ENCODE measurements at places on chromosomes 7 and 10.

GRCh38 chr7:118045629-118046028, 138.3 kb upstream of the LSM8 start:
- DNase-seq, result no peak

GRCh38 chr10:69415951-69416350, 767 bp downstream of the TACR2 start:
- DNase-seq, result no peak

- no peak for DNase-seq
Observed at GRCh38 chr10:119221666-119222065, 14.3 kb downstream of the GRK5 start.

DNA sequence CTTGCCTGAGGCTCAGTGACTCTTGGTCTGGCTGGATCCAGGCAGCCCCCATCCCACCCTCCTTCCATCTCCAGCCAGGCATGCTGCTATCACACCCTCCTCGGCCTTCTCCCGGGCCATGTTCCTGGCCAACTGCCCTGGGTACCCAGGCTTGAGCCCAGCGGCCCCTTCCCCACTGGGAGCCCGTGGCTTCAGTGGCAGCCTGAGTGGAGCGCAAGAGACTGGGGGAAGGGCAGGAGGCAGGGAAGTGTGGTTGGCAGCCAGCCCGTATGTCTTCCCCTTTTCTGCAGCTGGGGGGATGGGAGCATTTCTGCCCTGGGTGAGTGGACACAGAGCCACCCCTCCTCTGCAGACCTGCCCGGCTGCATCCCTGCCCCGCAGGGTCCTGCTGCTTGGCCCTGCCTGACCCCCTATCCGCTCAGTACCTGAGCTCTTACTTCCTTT, 148.5 kb downstream of the ARHGAP22 start:
- no peak for DNase-seq

- no peak for DNase-seq
Observed at GRCh38 chr7:43006008-43006407, 73.8 kb downstream of the MRPL32 start.

GRCh38 chr7:75687246-75688088, 51.3 kb downstream of the HIP1 start:
- DNase-seq, result no peak

DNA sequence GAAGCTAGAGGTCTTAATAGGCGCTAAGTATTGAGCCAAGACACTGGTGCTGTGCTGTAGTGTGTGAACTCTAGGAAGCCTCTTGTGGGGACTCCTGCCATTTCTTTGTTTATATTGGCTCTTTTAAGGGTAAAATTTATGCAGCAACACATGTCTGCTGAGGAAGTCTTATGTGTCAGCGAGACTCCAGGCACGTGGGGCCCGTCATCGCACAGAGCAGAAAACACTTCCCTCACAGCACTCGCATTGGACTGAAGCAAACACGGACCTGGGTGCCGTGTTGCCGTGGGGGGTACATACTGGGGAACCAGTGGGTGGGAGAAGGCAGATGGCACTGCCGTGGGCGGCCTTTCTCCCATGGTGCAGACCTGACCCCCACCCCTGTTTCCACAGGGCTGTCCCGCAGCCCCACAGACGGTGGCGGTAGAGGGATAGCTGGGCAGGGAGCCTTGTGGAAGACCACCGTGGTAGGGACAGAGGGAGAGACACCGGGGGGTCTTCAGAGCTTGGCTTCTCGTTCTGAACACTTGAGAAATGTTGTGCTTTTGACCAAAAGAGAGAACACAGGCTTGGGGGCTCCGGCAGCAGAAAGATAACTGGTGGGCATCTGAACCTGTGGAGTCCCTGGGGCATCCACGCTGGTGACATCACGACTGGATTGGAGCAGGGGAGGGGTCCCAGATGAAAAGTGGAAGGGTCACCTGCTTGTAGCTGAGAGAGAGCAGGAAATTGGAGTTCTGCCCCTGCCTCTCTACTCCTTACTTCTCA, 284.7 kb upstream of the SHH start:
- DNase-seq, result no peak

DNA sequence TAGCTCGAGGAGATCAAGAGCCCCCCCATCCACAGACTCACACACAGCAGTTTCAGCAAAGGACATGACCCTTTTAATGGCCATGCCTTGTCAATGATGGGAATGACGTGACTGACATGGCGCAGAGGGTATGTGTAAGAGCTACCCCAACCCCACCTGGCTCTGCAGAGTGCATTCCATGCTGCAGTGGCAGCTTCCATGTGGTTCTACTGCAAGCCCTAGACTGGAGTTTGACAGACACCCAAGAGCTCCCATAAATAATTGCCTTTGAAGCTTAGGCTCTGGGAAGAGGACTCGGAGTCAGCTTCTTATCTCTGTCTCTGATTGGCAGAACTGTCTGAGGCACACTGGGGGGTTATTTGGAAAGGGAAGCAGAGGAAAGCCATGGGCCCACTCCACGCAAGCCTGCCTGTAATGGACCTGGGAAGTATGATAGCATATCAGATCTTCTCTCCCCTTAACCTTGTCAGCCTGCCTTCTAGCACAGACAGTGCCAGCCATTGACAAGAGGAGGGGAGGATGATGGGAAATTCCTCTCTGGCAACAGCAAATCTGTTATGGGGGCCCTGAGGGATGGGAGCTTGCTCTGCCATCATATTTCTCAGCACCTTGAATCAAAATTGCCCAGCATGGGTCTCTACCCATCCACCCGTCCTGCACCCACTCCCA, 478.5 kb upstream of the PODXL start:
- no peak for DNase-seq

- no peak for DNase-seq
Observed at GRCh38 chr10:63703740-63704345, 182.6 kb downstream of the REEP3 start.

DNA sequence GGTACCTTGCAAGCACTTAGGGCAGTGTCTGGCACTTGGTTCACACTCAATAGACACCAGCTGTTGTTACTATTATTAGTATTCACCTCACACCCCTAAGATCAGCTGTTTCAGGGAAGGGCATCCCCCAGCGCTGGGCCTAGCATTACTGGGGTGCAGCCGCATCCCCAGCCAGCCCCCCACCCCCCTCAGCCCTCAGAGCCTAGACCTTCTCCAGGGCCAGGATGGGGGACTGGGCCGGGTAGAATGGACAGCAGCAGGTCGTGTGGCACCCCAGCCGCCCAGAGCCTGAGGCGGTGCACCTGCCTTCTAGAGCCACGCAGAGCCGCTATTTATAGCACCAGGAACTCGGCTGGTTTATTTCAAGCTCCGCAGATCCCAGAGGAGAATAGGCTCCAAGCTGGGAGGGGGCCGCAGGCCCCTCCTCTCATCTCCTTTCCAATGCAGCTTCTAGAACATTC, 60.5 kb downstream of the GTF2IRD1 start:
- DNase-seq, result no peak

GRCh38 chr10:122349758-122350369, 24.6 kb upstream of the PLEKHA1 start:
- no peak for DNase-seq

GRCh38 chr7:32379510-32380112, 110.6 kb downstream of the LSM5 start:
- DNase-seq, result no peak

- no peak for DNase-seq
Observed at GRCh38 chr10:104122225-104123107, 495 bp downstream of the SFR1 start.

GRCh38 chr7:151724920-151725584, 151.9 kb downstream of the PRKAG2 start:
- DNase-seq, result no peak

- DNase-seq, result no peak
Observed at GRCh38 chr10:49611816-49612512, 1.9 kb downstream of the SLC18A3 start.

DNA sequence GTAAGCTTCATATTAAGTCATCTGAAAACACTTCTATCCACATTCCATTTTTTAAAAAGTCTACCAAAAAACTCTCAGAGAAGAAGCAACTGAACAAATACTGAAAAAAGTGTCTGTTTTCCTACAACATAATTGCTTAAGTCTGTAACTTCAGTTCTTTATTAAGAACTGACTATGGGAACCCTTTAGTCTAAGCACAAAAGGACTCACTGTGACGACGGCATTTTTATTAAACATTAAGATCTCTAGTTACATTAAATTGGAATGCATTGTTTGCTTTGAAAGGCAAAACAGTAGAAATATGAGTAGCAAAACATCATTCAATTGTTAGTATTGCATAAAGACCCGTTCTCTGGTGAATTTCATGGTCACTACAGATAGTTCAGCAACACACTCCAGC, 5.8 kb upstream of the FAM3C start:
- no peak for DNase-seq

DNA sequence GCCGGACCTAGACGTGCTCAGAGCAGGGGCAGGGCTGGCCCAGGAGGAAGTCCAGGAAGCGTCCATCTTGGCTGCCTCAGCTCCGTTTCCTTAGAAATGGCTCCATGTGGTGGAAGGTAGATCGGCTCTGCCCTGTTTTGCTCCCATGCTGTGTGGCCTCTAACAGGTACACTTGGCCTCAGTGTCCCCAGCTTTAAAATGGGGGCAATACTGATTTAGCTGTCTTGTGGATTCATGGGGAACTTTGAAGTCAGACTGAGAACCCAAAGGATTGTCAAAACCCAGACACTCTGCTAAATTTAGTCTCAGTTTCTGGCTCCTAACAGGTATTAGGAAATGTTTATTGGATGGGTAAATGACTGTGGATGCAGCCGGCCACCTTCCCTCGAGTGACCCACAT, 15.9 kb downstream of the MTURN start:
- DNase-seq, result no peak

GRCh38 chr10:129784891-129785290, 179.2 kb downstream of the EBF3 start:
- no peak for DNase-seq

- no peak for DNase-seq
Observed at GRCh38 chr10:110822035-110822711, 49.6 kb upstream of the PDCD4 start.

DNA sequence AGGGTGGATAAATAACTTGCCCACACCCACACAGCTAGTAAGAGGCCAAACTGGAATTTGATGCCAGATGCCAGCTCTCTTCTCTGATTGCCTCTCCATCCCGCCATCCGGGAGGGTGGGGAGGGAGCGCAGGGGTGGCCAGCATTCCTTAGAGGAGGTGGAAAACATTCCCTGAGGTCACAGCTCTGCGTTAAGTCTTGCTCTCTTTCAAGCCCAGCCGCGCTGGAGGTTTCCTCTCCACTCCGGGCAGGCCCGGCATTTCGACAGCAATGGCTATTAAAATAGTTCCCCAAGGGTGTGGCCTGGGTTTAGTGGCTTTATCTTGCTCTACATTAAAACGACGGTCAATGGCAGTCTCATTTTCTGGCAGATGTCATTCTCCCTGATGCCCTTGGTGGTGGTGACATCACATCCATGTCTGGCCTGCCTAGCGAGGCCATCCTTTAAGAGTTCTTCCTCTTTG, 16.1 kb upstream of the C10orf71 start:
- no peak for DNase-seq

DNA sequence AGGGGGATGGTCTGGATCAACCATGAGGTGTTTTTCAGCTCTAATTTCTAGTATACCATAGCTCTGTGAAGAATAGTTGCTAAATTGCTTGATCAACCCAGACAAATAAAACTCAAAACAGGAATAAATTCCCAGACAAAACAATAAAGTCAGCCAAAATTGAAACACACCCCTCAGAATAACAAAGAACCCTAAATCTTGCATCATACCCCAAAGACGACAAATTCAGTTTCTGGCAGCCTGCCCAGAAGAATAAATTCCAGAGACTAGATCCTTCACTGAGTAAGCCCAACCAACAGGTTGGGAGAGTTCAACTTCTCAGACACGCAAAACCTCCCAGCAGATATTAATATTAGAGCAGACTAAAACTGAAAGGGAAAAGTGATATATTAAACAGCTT, 11.2 kb upstream of the SEM1 start:
- no peak for DNase-seq

GRCh38 chr7:155452505-155453295, 5.2 kb upstream of the EN2 start:
- no peak for DNase-seq

GRCh38 chr7:101625031-101625791, 3.9 kb downstream of the MYL10 start:
- no peak for DNase-seq

GRCh38 chr7:116120839-116121238, 89.5 kb upstream of the TES start:
- no peak for DNase-seq

DNA sequence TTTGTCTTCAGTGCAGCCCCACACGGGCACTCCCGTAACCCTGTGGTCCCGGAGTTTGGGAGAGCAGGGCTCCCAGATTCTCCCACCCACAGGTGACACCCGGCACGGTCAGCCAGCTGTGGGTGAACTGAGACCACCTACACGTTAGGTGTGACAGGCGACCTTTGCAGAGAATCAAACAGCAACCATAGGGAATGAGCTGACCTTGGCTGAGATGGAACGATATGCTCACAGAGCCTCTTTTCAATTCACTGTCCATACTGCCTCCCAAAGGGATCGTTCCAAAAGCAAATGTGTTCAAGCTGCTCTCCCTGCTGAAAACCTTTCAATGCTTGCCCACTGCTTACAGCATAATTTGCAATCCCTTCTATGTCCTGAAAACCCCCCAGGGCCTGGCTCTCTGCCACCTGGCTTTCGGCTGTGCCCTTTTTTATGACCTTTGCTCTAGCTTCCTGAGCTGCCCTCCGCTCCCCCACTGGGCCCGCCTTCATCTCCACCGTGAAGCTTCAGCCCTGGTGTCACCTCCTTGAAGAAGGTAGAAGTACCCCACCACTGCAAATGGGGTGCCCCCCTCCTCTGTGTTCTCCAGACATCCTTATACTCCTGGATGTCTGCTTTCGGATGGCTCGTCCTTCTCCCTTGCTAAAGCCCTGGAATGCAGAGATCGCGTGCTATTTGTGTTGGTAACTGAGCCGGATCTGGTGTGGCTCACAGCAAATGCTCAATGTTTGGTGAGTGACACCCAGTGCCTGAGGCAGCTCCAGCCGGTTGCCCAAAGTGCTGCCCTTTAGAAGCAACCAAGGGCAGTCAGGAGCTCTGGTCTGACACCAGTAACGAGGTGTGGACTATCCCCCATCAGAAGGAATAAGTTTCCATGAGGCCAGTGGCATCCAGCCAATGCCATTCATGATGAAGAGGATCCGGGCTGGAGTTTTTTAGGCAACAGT, 90.4 kb downstream of the KIAA1549 start:
- no peak for DNase-seq

DNA sequence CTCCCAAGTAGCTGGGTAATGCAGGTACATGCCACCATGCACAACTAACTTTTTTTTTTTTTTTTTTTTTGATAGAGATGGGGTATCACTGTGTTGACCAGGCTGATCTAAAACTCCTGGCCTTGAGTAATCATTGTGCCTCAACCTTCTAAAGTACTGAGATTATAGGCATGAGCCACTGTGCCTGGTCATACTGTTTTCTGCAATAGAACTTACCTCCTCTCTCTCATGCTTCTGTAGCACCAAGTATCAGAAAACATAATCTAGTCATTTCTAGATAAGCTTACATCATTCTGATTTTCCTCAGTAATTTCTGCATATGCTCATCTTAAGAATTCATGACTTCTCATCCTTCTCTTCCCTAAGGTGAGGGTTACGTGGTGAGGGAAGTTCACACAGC, 210.0 kb downstream of the IMMP2L start:
- DNase-seq, result no peak

Data from stimulated activated CD4-positive, alpha-beta T cell treated with anti-CD3 and anti-CD28 coated beads, Interleukin-4, amount 100 ng/mL, for 4 hours (primary cell).